ENCODE measurements at places on chromosomes 1 and 21.

DNA sequence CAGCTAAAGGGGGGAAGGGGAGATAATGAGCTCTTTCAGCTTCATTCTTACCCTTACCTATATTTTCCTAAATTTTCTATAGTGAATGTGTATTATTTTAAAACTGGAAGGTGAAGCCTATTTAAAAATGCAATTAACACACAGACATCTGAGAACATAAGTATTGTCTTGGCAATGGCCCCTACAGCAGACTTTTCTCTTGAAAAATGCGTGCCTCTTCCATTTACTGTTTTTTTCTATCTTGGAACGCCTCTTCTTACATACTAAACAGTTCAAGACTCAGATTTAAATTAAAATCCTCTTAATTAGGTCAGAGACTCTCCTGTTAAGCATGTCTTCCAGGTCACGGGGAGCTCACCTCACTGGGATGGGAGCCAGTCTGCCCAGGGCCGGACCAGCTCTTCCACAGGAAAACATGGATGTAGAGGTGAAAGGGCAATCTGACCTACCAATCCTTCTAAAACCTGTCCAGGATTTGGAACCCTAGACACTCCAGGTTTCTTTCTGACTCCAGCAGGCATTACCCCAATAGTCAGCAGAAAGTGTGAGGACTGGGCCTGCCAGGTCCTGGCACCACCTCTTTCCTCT is 137.3 kb downstream of the ZNF281 start:
- DNase-seq: no peak

- no peak for DNase-seq
Observed at GRCh38 chr1:92577261-92577895, 90.7 kb upstream of the GFI1 start.

- no peak for DNase-seq
Observed at GRCh38 chr1:61120246-61120840, 38.0 kb downstream of the NFIA start.

- DNase-seq: peak; percentile 98
Observed at GRCh38 chr1:211947396-211948295, 87.7 kb downstream of the INTS7 start.

DNA sequence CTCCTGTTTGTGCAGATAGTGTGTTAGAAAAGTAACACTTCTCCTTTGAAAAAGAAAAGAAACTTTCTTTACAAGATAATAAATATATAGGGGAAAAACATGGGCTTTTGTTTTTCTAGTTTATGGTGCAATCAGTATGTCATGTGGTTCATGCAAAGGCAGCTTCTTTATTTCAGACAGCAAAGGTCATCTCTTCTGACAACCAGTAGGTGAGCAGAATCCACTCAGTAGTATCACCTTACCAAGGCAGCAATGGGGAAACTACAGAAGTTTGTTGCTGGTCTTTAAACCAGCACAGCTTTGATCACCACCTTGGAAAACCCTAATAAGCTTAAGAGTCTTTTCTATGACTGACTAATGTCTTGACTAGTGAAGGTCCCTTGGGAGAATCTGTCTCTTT is 13.0 kb upstream of the SAMSN1 start:
- no peak for DNase-seq

DNA sequence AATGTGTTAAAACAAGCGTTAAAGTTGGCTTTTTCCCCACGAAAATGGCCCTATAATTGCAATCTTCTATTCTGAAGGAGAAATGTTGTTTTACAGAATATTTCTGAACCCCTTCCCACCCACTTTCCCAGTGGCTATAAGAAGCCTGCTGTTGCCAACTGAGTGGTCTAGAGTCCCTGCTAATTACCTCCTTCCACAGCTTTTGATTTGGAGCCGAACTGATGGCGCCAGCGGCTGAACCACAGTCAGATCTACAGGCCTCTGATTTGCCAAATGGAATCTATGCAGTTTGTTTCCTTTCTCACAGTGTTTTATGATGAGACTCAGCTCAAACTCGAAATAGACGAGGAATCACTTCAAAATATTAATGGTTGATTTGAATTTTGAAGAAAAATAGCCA is 76.0 kb upstream of the C1orf105 start:
- no peak for DNase-seq

- peak; percentile 58 for DNase-seq
Observed at GRCh38 chr1:195185736-195186135, 1422.5 kb downstream of the KCNT2 start.

DNA sequence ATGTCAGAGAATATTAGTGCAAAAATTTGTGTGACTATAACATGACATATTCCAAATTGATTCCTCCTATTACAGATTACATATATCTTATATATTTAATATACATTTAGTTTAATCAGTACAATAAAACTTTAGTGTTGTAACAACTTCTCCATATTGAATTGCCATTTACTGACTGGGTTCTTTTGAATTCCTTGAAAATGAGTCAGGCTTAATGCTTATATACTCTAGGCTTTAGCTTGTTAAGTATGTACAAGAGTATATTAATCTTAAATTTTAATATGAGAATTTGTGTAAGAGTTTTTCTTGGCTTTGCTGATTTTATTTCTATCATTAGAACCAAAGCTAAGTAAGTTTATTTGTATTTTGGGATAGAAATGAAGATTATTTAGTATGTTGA is 40.3 kb downstream of the XPR1 start:
- no peak for DNase-seq

DNA sequence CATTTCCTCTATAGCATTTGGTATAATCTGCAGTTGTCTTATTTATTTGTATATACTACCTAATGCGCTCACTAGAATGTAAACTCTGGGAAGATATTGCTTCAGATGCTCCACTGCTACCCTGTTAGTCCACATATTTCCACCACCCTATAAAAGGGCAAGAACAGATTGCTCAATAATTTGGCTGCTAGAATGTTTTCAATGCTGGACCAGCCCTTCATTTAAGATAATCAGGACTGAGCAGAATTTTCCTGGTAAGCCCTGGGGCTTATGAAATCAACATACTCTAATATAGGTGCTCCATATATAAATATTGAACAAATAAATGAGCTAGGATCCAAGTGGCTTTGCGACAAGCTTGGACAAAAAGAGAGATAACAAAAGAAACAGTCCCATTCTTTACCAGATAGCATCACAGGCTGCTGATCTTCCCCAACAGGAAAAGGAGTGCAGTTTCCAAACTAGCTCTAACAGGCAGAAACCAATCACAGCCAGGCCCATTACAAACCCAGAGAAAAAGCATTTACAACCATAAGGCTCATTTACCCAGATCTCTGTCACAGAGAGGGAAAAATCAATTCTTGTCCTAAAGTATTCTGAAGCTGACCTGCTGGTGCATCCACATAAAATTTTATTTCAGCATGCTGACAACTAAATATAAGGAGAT is 8.3 kb downstream of the BCAR3 start:
- DNase-seq: no peak

- DNase-seq: no peak
Observed at GRCh38 chr1:17163789-17164666, 40.9 kb upstream of the PADI1 start.

GRCh38 chr1:118563981-118564951 is 379.2 kb upstream of the SPAG17 start:
- DNase-seq: no peak

DNA sequence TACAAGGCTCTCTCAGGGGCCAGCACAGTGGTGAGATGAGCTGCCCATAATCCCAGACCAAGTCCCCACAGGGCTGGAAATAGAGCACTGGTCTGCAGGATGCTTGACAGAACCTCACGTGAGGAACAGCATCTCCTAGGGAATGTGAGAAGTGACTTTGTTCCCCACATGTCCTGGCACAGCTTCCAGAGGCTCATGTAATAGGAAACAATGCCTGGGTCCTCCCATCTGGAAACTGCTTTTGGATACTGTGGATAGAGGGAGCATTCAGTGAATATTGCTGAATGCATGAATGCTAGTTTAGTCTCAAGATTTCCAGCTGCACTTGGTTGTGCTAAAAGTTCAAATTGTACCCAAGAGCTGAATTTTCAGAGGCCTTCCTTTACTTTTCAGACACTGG is 146.2 kb downstream of the TNR start:
- DNase-seq: no peak

DNA sequence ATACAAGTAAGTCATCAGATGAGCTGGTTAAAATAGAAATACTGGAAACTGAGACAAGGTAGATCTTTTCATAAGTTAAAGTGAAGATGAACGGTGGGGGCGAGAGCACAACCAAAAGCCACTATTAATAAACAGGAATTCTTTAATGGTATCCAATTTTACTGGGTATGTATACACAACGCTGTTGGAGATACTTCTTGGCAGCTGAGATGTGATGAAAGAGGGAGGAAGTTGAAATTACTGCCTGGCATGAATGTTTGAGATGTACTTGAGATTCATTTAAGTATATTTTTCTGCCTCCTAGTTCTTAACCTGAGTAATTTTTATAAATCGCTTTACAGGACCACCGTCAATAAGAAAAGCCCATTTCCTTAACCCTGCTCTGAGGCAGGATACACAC is 110.0 kb upstream of the ZRANB2 start:
- no peak for DNase-seq

DNA sequence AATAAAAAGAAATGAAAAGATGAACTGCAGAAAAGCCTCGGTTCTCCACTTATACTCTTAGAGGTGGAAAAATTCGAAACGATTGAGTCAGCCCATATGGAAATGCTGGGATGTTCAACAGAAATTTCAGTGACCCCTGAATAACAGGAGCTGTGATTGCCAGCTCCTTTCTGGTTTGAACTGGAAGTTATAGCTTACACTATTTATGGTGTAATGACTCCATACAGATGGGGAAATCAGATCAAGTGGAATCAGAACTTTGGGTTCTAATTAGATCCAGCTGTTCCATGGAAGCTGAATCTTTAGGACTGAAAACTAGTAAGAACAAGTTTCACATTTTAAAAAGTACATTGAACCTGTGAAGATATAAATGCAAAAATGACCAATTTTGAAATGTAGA is 569.3 kb upstream of the ZRANB2 start:
- no peak for DNase-seq

DNA sequence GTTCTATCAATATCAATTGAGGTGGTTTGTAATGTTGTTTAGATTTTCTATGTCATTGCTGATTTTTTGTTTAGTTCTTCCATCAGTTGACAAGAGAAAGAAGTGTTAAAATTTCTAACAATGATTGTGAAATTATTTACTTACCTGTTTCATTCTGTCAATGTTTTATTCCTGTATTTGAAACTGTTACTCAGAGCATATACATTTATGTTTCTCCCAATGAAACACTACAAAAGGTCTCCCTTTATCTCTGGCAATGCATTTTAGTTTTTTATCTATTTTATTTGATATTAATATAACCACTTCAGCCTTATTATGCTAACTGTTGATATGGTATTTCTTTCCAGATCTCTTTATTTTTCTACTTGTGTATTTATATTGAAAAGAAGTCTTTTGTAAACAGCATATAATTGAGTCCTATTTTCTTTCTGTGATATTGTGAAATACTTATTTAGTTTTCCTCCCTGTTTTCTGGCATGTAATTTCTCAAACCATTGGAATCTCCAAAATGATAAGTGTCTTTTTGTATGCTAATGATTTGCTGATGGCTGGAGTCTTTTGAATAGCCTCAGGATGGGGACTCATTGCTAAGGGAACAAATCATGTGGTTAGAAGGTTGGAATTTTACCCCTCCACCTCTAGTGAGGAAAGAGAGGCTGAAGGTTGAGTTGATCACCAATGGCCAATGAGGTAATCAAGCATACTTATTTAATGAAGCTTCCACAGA is 122.0 kb downstream of the ADSS2 start:
- DNase-seq: no peak

DNA sequence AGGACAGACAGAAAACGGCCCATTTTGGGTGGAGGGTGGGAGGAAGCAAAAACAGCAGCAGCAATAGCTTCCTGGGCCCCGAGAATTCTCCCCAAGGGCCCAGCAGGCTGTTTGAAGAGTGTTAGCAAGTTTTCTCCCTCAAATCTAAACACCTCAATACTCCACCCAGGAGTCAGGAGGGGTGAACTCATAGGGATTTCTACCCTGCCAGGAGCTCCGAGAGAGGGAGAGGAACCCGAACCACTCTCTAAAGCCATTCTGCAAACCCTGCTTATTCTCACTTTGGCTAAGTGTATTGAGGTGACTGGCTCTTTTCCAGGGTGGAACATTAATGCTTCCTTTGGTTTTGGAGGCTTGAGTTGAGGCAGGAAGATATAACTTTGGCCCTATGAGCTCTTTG is 55.6 kb upstream of the PPM1J start:
- DNase-seq: no peak

GRCh38 chr21:38467374-38467773 is 30.9 kb downstream of the ERG start:
- no peak for DNase-seq

GRCh38 chr1:165045902-165046301 is 310.6 kb downstream of the LMX1A start:
- no peak for DNase-seq

GRCh38 chr1:205376739-205377138 is 20.0 kb upstream of the KLHDC8A start:
- no peak for DNase-seq

- DNase-seq: peak; percentile 58
Observed at GRCh38 chr1:39102537-39103327, 76.6 kb downstream of the NDUFS5 start.

DNA sequence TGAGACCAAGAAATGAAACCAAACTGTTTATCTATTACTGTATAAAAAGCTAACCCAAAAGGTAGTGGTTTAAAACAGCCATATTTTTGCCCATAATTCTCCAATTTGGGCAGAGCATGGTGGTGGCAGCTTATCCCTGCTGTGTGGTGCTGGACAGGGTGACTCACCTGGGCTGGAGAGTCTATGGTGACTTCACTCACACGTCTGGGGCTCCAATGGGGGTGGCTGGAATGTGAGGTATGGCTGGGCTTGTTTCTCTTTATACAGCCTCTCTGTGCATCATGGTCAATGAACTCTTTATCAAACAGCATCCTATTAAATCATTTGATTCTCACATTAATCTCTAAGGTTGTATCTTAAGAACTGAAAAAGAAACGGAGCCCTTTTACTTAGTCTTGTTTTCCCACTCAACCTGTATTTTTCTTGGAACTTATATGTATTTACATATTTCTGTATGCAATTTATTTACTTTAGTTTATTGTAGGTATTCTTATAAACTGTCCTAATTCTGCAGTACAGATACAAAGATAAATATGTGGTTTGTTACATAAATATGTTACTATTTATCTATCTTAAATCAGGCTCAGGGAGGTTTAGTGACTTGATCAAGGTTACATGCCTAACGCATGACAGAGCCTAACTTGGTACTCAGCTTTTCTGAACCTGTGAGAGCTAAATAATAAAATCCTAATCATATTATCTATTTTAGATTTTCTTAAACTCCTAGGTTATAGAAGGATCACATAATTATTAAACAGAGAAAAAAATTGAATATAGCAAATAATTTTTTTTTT is 37.5 kb upstream of the WLS start:
- DNase-seq: no peak

DNA sequence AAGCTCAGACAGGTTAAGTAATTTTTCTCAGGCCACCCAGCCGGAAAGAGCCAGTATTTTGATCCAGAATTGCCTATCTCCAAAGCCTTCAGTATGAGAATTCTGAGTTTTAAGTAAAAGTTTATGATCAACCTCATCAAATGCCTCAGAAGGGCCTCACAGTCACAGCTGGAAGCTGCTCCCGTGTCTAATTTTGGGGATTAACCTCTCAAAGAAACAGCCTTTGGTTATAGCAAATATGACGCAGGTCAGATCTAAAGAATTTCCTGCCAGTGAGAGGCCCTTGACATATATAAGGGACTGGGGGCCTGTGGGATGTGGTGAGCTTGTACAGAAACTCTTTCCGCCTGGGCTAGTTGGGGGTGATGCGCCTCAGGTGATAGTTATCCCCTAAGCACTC is 2.3 kb downstream of the EXTL1 start:
- DNase-seq: no peak

GRCh38 chr1:204870160-204870912 is at the start of gene NFASC:
Gene NFASC (plus strand): TSS chr1:204870862. CDS start chr1:204944316, 73,454 bp downstream.
- DNase-seq: no peak

GRCh38 chr1:24899581-24900485 is 30.2 kb downstream of the RUNX3 start:
- DNase-seq: no peak
